Tibial nerve (tissue), 4 donors: ENCODE measurements at places on chromosomes 12 and 14.

- no peak for DNase-seq
Observed at GRCh38 chr12:75592086-75592485, 80.7 kb upstream of the KRR1 start.

DNA sequence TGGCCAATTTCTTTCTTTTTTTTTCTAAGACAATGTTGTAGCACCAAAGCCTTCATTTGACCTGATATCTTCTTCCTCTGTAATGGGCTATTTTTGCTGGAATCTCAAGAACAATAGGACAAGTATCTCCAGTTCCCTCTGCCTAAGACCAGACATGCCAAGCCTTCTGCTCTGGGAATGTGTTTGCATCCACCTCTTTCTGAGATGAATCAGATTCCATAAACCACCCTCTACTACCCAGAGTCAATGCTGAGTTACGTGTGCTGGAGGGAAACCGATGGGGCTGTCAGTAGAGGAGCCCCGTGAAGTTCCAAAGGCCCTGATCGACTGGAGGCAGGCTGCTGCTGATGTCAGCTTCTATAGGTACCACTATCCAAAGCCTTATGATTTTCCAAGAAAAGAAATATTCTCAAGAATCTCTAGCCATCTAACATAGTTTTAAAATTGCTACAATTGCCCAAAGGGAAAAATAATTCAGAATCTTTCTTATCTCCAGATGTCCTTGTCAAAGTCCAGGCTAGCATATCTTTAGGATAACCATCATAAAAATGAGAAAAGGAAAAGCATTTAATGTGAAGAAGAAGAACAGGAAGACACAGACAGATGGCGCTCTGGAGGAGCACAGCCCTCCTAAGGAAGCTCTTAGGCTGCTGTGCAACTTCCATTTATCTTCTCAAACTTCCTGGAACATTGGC is 101.9 kb downstream of the SLC8A3 start:
- no peak for DNase-seq

GRCh38 chr14:89351221-89351515 is 65.9 kb downstream of the FOXN3 start:
- DNase-seq: no peak

DNA sequence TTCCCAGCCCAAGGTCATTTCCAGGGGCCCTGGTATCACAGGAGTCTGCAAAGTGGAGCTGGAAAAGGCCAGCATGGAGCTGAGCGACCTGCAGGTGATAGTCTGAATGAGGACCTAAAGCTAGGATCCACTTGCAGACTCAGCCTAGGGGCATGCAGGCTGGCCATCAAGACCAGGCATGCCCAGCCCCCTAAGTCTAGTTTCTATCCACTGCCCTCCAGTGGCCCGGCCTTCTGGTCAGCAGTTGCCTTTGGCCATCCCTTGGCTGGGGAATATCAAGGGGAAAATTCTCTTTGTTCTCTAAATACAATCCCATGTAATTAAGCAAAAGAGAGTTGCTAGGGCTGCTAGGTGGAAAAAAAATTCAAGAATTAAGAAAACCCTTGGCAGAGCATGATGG is 96.3 kb upstream of the LHX5 start:
- no peak for DNase-seq

GRCh38 chr12:12788675-12789368 is 3.4 kb downstream of the APOLD1 start:
- DNase-seq: peak; percentile 64
